GM13976 (cell line): ENCODE measurements at places on chromosomes 4 and X.

DNA sequence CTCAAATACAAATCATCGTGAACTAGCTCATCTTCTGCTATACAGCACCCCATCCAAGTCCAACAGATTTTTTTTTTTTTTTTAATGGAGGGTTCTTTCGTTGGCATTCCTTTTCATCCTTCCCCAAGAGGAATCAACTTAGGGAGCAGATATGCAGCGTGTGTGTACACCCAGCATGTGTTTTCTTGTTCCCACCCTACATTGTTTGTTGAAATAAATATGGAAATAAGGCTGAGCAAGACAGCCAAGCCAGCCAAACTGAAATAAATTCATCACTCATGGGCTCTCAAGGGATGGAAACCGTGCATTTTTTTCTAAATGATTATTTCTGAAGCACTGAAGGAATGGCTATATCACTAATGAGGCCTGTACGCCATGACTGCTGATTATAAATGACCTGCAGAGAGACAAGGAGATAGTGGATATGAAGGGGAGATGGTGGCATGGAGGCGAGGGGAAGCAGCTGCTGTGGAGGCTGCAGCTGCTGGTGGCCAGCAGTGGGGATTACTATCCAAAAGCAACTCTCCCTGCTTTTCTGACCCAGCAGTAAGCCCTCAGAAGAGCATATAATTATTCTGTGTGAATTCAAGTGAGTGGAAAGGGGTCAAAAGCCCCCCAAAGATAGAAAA lies 173.9 kb downstream of the MGST2 start:
- DNase-seq: no peak

GRCh38 chrX:19609541-19609940 lies 94.2 kb upstream of the MAP3K15 start:
- DNase-seq: no peak

DNA sequence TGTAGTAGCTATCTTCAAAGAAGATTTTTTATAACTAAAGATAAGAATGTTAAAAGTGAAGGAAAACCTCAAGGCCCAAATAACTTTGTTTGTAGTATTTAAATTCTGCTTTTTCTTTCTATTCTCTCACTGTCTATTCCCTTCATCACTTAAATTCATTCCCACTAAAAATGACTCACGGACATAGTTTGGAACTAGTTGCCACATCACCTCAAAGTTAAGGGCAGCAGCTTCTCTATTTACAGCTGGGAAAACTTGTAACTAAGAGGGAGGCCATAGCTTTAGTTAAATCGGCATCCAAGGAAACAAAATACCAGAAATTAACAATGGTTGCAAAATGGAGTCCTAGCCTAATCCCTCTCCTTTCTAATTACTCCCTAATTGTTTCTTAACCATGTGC lies 325.4 kb upstream of the MAGEB2 start:
- no peak for DNase-seq

GRCh38 chr4:40305328-40306170 lies 29.6 kb upstream of the CHRNA9 start:
- DNase-seq: peak; percentile 50

DNA sequence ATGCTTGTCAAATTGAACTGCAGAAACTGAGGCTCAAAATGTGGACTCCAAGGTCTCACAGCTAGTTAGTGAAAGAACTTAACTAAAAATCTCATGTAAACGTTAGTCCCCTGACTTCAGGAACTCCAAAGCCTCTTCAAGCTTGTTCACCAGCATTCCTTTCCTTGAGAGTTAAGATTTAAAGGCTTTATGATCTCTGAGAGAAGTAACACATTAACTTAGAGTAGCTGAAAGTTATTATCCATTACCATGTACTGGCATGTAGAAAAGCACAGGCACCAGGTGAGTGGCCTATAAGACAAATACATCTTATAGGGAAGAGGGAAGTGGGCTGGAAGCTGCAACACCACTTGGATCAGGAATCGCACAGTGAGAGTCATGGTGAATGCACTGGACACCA lies 15.3 kb downstream of the PARM1 start:
- DNase-seq: no peak

DNA sequence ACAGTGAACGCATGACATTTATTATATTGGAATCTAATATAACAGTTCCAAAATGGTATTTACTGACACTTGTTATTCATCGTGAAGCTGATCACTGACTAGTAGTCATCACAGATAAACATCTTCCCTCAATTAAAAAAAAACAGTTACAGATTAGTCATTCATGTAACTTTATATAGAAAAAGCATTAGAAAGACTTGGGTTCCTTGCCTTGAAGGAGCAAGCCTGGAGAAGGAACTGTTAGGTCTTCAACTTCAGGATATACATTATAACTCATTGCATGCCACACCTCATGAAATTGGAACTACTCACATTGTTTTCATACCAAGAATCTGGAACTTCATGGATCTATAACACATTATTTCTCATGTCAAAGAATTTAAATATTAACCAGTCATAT lies 317.7 kb downstream of the CCSER1 start:
- no peak for DNase-seq

DNA sequence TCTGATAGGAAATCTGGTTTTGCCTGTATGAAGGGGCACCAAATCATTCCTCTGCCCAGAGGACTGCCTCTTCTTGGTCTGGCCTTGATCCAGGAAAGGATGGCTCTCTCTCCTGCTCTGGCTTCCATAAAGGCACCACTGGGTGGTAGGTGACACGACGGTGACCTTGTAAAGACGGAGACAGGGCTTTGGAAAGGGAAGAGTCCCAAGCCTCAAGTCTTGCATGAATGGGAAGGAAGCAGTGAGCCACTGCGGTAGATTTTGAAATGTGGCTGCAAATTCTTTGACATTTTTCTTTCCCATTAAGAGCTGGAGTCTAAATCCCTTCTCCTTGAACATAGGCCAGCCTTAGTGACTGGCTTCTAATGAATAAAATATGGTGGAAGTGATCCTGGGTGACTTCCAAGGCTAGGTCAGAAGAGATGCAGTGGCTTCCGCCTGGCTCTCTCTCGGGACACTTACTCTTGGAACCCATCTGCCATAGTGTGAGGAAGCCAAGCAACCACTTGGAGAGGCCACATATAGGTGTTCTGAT lies 347.4 kb downstream of the BCOR start:
- no peak for DNase-seq

DNA sequence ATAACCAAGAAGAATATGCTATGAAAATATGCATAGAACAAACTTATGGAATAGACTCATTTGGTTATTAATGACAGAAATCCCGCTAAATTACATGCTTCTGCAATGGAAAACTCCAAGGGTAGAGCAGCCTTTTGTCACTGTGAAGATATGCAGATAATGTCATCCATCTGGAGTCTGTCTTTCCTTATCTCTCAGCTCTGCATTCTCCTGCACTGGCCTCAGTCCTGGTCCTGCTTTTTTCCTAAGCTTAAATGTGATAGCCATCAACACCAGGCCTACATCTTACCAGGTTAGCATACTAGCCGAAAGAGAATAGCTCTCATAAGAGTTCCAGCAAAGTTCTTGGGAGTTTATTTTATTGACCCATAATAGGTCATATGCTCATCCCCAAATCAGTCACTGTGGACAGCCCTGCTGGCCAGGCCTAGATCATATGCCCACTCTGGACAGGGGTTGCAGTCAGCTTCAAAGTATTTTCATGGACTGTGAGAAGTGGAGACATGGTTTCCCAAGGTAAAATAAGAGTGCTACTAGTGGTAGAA lies 86.5 kb upstream of the LEF1 start:
- DNase-seq: no peak

DNA sequence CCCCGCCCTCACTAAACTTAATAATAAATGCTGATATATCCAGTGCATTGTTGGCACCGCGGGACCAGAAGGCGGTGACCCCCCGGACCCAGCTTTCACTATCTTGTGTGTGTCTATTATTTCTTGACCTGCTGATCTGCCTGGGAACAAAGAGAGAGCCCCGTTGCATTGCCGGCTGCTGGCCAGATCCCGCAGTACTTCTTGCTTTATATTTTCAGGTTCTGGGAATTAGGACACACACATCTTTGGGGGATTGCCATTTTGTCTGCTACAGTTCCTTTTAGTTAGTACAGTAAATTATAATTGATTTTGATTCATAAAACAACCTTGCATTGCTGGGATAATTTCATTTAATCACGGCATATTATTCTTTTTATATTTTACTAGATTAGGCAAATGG lies 2.2 kb upstream of the RTL8B start:
- DNase-seq: no peak

- DNase-seq: no peak
These were observed 875.3 kb downstream of the PCDH7 start for GRCh38 chr4:31595496-31595895.

DNA sequence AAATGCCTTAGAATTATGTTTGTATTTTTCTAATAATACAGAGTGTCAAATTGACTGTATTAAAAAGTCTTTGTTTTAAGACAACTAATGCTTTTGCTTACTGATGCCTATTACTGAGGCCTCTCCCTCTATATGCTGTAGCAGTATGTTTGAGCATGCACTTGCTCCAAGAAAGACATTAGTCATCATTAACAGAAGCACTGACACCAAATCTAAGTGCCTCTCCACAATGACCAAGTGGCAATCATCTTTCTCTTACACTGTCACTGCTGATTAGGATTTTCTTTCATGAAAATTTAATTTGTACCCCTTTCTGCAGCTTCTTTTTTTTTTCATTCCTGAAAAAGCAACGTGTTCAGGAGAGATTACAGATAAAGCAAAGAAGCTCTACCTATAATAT lies 11.1 kb upstream of the MAB21L2 start:
- DNase-seq: no peak

DNA sequence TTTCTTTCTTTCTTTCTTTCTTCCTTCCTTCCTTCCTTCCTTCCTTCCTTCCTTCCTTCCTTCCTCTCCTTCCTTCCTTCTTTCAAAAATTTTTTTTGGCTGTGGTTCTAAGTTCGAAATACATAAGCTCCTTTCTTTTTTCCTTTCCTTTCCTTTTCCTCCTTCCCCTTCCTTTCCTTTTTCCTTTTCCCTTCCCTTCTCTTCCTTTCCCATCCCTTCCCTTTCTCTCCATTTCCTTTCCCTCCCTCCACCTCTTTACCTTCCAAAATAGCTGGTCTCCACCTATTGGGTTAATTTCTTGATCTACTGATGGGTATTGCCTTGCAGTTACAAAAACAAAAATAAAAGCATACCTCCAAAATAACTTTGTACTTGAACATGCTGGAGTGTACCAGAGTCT lies 73.4 kb upstream of the GPRIN3 start:
- DNase-seq: no peak

GRCh38 chr4:180993244-180993836 lies 1249.9 kb upstream of the TENM3 start:
- no peak for DNase-seq

DNA sequence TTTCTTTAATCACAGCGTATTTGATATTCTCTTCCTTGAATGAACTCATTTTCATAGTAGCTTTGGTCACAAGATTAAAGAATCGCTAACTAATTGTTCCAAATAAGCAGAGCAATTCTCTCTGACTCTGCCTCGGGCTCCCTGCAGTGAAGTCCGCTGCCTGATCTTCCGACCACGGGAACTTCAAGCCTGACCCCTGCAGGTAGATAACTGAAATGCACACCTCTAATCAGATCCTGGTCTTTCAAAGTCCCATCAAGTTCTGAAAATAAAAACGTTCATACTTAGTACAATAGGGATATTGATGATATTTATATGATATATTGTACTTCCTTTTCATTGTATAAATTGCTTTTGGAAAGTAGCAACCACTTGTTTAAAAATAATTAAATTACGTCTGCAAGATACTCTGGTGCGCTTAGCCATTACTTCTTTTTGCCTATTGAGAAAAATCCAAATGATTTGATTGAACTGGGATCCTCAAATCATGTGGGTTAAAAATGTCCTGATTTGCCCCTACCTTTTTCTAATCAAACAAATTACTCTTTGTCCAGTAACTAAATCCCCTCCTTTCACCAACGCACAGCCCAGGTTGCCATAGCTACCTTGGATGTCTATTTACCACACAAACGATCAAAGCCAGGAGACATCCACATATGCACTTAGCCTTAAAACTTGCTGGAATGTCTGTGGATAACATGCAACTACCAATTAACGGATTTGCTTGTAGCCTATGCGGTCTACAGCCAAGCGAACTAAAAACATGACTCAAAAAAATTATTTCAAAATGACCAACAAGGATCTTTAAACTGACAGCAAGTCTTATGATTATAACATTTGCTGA lies 4.2 kb downstream of the MID1 start:
- DNase-seq: peak; percentile 49

DNA sequence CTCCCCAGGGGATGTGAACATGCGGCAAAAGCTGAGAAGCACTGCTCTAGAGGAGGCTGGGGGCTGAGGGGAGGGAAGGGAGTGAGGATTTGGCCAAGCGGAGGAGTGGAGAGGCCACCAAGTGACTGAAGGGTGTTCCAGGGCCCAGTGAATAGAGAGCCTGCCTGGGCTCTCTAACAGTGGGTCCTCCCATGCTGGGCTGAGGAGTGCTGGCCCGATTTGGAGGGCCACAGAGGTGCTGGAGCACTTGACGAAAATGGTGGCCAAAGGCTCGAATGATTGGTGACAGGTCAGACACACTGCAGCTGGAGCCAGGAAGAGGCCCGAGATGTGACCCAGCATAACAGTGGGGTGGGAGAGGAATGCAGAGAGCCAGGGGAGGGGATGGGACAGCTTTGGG lies 37.5 kb upstream of the MAP3K15 start:
- no peak for DNase-seq

GRCh38 chrX:135327299-135327698 lies 18.0 kb downstream of the ETDC start:
- DNase-seq: no peak

GRCh38 chr4:7498446-7499200 lies 63.9 kb upstream of the PSAPL1 start:
- no peak for DNase-seq

DNA sequence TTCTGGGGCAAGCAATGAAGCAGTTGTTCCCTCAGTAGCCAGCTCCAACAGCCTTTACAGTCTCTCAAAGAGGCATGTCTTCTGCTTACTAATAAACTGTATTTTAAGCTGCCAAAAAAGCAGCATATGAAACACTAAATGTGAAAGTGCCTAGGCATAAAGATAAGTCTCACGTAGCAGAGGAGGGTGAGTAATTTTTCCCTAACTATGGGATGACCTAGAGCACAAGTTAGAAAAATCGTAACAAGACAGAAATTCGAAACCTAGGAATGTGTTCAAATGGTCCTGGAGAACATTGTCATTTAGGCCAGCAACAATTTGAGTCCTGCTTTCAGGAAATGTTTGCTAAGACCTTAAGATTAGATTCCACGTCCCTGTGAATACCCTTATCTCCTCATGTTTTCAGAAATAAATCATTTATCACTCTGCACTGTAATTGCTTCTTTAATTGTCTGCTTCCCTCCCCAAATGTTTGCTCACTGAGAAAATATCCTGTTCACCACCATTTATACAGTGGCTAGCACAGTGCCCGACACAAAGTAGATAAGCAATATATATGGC lies 222.2 kb downstream of the KCNIP4 start:
- DNase-seq: no peak

GRCh38 chr4:45957353-45957752 lies 166.5 kb downstream of the GABRG1 start:
- DNase-seq: no peak

DNA sequence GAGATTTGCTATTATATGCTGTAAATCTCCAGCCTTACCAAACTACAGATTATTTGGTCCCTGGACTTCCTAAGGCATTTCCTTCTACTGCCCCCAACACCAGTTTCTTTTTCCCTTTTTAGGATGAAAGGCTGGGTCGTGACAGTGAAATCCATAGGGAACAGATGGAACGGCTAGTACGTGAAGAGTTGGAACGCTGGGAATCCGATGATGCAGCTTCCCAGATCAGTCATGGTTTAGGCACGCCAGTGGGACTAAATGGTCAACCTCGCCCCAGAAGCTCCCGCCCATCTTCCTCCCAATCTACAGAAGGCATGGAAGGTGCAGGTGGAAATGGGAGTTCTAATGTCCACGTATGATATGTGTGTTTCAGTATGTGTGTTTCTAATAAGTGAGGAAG lies 67.9 kb downstream of the PKD2 start:
- no peak for DNase-seq

- DNase-seq: no peak
These were observed 151.0 kb downstream of the ANTXR2 start for GRCh38 chr4:79922011-79922410.
